ENCODE measurements at places on chromosomes 12 and 14. TPM values are rescaled to one million over a fixed set of nuclear protein-coding genes. Genes with fewer than 3 reads are reported as not detected.

Gene LIN7A
- not detected for total RNA-seq

Gene TSPAN11
- total RNA-seq = 0.07 TPM

Gene TC2N
- total RNA-seq = 45.8 TPM

Gene B4GALNT1
- total RNA-seq = 0.07 TPM

Gene RAD9B
- total RNA-seq = 0.57 TPM

Gene SLC6A12
- not detected for total RNA-seq

Gene KRT78
- total RNA-seq = 6.2 TPM

Gene PCED1B
- total RNA-seq = 2.6 TPM

Gene SUOX
- total RNA-seq = 3.4 TPM

Gene ANKS1B
- total RNA-seq = 0.07 TPM

Gene SLC6A15
- total RNA-seq = 40.5 TPM

Gene TOMM20L
- not detected for total RNA-seq

Gene RAPGEF3
- 2.0 TPM for total RNA-seq

Gene TGM1
- total RNA-seq = 87.8 TPM

Gene FOXN4
- not detected for total RNA-seq

Gene NRXN3
- under 0.01 TPM for total RNA-seq

Gene PRB3
- not detected for total RNA-seq

Gene SPTB
- total RNA-seq = not detected

Gene ESPL1
- total RNA-seq = 1.1 TPM

Gene HVCN1
- 2.4 TPM for total RNA-seq

Gene FBLN5
- 0.34 TPM for total RNA-seq

Gene TMEM233
- total RNA-seq = not detected

Gene SLC17A8
- total RNA-seq = not detected

Gene GYS2
- total RNA-seq = not detected

Gene CCDC175
- not detected for total RNA-seq

Gene TAMALIN
- not detected for total RNA-seq

Gene PRH1
- total RNA-seq = 4.1 TPM

Gene MIPOL1
- total RNA-seq = 9.9 TPM

Gene HRK
- total RNA-seq = under 0.01 TPM

Gene TEX22
- 0.28 TPM for total RNA-seq

Gene DACT1
- 1.4 TPM for total RNA-seq

Gene SMIM41
- total RNA-seq = not detected

Gene MLXIP
- total RNA-seq = 30.9 TPM
